ENCODE measurements at places on chromosomes 1 and 21.

DNA sequence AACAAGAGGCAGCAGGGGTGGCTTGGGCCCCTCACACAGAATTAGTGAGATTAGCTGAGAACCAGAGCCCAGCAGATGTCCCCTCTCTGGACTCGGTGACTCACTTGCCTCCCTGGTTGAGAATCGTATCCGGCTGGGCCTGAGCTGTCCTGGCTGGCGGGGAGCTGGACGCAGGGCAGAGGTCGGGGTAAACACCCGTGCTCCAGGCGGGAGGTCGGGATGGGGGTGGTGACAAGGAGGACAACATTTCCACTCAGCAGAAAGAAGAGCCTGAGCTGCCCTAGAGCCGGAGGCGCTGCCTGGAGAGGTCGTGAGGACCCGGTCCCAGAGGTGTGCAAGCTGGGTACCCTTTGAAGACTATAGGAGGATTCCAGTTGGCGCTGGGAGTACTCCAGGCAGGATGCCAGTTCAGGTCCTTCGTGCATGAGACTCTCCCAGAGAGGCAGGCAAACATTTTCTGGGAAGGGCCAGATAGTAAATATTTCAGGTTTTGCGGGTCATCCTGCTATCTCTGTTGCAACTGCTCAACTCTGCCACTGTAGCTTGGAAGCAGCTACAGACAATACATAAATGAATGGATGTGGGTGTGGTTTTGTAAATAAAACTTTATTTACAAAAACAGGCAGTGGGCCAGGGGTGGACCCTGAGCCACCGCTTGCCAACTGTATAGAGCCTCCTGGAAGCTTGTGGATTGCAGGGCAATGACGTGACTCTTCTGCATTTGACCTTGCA, 116.8 kb upstream of the WNT4 start:
- no peak for DNase-seq

DNA sequence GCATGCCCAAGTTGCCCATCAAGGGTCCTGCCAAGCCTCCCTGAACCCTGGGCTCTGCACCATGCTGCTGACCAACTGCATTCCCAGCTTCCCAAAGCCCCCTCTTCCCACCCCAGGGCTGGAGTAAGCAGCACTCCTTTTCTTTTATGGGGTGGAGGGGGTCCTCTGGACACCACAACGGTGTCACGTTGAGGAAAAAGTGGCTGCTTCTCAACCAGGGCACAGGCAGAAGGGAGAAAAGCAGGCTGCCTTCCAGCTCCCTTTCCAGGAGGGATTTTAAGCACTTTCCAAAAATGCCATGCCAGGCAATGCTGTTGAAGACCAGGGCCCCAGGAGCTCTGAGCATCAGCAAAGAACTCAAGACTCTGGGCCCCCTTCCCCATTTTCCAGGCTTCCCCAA, 691 bp downstream of the RIMS3 start:
- DNase-seq: no peak

DNA sequence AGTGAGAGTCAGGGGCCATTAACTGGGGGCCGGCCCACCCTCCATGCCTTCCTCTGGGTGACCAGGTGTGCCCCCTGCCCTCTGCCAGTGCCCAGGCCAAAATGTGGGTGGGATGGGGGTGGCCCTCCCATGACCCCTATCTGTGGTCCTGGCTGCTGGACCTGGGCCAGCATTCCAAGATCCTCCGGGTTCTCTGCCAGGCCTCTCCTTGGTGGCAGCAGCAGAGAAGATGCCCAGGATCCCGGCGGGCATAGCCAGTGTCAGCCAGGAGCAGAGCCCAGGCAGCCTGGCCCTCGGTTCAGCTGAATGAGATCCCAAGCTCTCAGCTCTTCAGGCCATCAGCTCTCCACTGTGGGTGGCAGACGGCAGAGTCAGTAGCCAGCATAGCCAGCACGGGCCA, 31.3 kb upstream of the ACTRT2 start:
- DNase-seq: no peak

DNA sequence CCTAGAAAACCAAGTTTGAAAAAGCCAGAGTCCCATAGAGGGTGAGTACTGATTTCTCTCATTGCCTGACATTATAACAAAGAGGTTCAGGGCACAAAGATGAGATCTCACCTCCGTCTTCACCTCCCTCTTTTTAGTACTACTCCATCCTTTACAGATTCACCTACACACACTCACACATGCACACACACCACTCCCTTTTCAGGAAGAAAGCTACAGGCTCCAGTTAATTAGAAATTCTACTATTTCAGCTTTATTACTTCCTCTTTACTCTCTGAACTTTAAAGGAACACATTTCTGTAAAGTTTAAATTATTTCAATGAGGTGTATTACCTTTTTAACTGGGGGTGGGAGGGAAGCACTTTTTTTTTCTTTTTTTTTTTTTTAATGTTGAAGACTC, 59.6 kb upstream of the PRDX6 start:
- DNase-seq: no peak

DNA sequence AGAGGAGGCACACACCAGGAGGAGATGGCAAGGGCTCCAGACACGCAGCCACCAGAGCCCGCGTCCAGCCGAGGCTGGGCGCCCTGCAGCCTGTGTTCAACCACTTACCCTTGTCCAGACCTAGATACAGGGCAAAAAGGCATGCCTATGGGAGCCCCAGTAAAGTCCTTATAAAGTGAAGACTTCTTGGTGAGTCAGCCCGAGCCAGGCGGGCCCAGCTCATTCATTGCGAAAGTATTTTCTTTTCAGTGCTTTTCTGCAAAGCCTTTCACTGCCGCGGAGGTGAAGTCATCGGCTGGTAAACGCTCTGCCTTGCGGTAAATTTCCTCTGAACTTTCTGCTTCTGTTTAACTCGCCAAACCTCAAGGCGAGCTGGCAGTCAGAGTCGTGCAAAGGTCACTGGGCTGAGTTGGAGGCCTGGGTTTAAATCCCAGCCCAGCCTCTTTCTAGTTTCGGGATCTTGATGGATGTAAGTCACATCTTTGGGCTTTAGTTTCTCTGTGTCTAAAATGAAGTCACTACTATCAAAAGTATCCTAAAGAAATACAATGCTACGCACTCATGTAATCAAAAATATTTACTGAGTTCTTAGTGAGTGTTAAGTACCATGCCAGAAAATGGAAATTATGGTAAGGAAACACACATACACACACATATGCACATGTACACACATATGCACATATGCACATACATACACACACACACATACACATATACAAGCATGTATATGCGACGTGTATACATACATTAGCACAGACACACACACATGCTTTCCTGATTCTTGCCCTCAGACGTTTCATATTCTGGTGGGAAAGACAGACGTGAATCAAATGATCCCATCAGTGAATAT, 54.7 kb upstream of the IFFO2 start:
- no peak for DNase-seq

DNA sequence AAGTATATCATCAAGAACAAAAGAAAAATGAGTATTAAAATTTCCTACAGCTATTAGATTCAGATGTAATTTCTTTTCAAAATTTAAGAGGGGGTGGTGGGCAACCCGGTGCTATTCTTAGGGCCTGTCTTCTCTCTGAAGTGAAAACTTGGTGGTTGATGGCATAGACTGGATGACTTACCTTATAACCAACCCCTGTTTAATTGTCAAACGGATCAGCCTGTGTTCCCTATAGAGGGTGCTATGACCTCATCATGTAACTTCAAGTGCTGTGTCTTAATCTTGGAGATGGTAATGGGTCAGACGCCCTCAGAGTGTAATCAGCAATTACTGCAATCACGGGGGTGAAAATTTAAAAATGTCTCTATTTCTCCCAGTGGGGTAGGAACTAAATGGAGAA, 176.2 kb downstream of the PCP4 start:
- DNase-seq: no peak
